Activated CD4-positive, alpha-beta T cell treated with anti-CD3 and anti-CD28 coated beads, Interleukin-2, amount 10 ng/mL, durations not matched to agents 24 days and 14 days (primary cell): ENCODE measurements at places on chromosomes 7 and 10. TPM values are rescaled to one million over a fixed set of nuclear protein-coding genes. Genes with fewer than 3 reads are reported as not detected.

DNA sequence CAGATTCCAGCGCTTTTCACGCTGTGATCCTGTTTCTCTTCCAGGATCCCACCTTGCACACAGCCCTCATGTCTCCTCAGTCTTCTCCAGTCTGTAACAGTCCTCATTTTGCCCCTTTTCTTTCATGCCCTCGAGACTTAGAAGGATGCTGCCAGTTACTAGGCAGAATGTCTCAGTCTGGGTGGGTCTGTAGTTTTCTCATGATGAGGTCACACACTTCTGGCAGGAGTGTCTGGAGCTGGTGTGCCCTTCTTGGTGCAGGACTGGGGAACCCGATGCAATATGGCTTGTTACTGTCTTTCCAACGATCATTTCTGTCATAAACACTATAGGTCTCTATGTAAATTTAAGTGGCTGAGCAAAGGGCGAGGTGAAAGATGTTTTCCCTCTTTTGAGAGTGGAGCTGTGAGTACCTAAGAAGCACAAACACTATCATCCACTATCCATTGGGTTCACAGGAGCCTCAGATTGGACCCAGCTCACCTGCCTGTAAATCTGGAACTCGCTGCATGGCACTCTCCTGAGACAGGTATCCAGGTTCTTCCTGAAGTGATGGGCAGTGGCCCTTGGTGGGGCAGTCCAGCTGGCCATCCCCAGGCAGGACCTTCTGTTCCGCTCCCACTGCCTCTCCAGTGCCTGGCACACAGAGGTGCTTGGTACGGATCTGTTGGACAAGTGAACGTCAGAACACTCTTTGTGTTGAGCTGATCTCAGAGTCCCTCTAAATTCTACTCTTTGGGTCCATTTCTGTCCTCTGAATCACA is 64.3 kb upstream of the ZNF32 start:
- no peak for DNase-seq

CDHR1 gene
- 0.26 and 0.33 TPM in 2 replicates for total RNA-seq

GDF2 gene
- total RNA-seq: not detected in 2 replicates

FAM53B gene
- total RNA-seq: 20.9 and 21.8 TPM in 2 replicates

ATOH7 gene
- total RNA-seq: not detected in 2 replicates

DNA sequence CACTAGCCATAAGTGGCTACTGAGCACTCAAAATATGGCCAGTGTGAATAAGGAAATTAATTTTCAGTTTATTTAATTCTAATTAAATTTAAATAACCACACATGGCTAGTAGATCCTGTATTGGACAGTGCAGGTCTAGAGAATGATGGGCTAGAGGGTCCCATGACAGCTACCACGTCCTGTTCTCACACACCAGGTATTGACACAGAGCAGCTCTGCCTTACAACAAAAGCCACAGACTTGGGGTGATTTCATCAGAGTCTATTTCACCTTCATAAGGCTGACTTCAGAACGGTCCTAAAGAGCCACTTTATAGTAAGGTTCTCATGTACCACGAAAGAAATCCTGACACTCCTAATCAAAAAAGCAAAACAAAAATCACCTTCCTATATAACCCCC is 111.3 kb downstream of the UBE2H start:
- DNase-seq: no peak

PLEKHS1 gene
- total RNA-seq: not detected in 2 replicates

LUC7L2 gene
- 164 and 172 TPM in 2 replicates for total RNA-seq

DNA sequence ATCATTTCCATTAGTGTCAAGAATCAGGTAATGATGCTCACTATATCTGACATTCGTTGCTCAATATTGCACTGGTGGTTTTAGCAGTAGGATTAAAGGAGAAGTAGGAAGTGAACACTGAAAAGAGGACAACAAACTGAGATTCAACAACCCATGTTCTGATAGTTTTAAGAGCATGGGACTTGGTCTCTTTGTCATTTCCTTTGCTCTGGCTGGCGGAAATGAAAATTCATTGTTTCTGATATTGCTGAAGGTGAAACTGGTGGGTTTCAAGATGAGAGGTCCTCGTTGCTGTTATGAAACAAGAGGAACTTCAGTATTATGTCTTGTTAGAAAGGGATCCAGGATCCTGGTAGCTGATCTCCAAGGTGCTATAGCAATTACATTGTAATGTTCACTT is 129.0 kb downstream of the DNAH11 start:
- DNase-seq: no peak

- no peak for DNase-seq
Measured at GRCh38 chr10:99125879-99126278, 109.8 kb downstream of the HPSE2 start.

DNA sequence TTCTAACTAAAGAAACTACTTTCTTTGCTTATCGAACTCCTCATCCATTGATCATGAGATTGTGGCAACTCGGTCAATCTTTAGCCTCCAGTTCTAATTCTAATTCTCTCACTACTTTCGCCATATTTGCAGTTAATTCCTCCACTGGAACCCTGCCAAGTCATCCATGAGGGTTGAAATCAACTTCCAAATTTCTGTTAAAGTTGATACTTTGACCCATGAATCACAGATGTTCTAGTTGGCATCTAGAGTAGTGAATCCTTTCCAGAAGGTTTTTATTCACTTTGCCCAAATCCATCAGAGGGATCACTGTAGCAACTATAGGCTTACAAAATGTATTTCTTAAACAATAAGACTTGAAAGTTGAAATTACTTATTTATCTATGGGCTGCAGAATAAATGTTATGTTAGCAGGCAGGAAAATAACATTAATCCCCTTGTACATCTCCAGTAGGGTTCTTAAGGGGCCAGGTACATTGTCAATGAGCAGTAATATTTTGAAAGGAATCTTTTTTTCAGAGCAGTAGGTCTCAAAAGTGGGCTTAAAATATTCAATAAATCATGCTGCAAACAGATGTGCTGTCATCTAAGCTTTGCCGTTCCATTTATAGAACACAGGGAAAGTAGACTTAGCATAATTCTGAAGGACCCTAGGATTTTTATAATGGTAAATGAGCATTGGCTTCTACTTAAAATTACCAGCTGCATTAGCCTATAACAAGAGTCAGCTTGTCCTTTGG is 39.4 kb downstream of the CCDC71L start:
- no peak for DNase-seq

TMEM178B gene
- 0.52 and 0.68 TPM in 2 replicates for total RNA-seq

DNA sequence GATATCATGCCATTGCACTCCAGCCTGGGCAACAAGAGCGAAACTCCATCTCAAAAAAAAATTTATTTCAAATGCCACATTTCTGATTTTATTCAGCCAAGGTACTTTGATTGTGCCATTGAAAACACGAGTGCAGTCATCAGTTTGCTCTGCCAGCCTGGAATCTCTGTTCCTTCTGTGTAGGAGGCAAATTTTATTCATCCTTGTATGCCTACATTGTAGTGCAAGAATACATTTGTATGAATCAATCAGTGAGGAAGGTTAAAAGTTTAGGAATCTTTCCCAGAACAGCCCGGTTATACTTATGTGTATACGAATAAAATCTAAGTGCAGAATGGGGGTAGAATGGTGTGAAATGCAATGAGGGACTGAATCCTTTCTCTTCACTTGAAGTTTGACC is 886 bp upstream of the TET1 start:
- no peak for DNase-seq

GRCh38 chr7:111137296-111138192 is 46.6 kb downstream of the LRRN3 start:
- peak; percentile 76 for DNase-seq

GRCh38 chr7:50644114-50644513 is 78.9 kb upstream of the DDC start:
- no peak for DNase-seq
